DMS53 (cell line): ENCODE measurements at places on chromosomes 2 and 18.

DNA sequence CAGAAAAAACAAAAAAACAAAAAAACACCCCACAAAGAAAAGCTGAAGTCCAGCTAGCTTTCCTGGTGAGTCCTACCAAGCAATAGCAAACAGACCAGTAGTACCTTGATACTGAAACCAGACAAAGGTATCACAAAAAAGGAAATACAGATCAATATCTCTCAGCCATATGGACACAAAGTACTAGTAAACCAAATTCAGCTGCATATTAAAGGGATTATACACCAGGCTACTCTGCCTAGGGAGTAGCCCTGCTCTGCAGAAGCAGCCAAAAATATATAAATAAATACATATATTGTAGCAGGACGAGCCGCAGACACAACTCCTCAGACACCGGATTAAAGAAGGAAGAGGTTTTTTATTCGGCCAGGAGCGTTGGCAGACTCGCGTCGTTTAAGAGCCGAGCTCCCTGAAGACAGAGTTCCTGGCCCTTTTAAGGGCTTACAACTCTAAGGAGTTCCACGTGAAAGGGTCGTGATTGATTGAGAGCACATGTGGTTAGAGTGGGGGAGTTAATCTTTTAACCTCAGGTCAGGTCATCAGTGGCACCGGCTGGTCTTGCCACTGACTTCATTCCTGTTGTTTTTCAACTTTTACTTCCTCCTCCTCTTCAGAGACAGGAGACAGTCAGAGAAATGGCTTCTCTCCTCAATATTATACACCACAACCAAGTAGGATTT lies 38.4 kb upstream of the DTNB start:
- DNase-seq = peak; percentile 8

DNA sequence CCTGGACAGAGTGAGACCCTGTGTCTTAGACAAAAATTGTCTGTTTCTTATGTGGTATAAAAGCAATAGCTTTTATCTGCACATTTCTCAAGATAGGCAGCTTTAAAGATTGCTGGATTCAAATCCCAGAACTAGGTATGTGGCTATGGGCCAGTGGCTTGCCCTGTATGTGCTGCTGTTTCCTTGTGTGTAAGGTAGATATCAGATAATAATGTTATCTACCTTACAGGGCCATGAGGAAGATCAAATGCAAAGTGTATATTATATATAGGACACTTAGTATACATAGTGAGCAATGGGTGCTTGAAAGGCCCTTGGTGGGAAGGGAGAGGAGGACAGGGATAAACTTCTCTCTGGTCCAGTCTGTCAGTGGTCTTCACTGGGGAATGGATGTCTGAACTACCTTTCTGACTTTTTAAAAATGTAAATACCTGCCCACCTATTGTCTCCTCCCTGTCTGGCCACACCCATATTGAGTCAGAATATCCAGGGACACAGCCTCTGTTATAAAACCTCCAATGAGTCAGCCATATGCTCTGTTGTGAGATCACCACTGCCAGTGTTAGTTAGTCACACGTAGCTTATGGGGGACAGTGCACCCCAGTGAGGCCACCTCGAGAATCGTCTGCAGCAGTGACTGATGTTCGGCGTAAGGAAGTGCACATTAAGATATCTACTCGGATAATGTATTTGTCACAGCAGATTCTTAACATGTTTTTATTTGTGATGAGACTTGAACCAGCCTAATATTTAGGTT lies 383.4 kb downstream of the PTPRM start:
- DNase-seq = peak; percentile 73

GRCh38 chr2:113079131-113079530 lies 11.4 kb downstream of the IL1F10 start:
- DNase-seq = no peak

DNA sequence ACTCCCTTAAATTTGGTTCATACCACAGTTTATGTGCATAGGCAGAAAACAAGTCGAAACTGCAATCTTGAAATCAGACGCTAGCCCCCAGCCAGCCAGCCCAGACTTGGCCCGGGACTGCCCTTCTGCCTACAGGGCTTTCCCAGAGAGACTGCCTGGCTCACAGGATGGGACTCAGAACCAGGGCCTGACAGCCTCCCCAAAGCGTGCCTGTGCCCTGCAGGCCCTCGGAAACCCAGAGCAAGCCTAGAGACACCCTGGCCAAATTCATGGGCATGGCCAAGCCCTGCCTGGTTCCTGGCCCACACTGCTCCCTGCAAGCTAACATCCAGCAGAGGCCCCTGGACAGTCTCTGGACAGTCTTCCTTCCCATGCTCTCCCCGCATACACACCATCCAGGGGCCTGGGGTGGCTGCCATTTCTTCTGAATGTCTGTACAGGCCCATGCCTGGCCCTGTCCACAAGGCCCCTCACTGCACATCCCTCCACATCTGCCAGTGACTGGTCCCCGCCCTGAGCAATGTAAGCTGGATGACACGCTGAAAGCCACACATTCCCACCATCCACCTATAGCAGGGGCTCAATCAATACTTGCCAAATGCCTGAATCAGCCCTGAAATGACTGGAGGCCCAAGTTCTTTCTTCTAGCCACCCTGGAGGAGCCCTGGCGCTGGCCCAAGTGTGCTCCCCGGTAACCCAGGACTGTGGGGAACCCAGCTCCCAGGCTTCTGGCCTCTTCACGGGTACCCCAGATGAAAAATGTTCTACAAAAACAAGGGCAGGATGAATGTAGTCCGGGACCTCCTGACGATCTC lies 73.1 kb downstream of the HDAC4 start:
- no peak for DNase-seq

- DNase-seq = peak; percentile 71
Measured at GRCh38 chr18:31555971-31556747, 35.5 kb upstream of the TTR start.

DNA sequence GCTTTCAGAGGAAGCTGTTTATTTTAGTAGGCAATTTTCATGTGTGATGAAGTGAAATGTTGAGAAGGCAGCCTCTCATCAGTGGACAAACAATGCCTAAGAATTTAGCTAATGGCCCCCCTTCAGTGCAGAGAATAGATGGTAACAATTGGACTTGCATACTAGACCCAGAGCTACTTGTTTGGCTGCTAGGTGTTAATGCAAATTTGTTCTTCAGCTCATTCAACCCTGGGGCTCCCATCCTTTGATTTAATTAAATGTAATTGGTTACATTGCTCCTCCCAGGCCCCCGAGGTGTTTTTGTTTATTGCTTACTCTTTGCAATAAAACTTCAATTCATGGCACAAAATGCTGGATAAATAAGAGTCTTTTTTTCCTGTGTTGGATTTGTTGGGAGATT lies 68.6 kb downstream of the CAMKMT start:
- no peak for DNase-seq

GRCh38 chr2:35410431-35411061 lies 945.0 kb upstream of the CRIM1 start:
- peak; percentile 70 for DNase-seq

DNA sequence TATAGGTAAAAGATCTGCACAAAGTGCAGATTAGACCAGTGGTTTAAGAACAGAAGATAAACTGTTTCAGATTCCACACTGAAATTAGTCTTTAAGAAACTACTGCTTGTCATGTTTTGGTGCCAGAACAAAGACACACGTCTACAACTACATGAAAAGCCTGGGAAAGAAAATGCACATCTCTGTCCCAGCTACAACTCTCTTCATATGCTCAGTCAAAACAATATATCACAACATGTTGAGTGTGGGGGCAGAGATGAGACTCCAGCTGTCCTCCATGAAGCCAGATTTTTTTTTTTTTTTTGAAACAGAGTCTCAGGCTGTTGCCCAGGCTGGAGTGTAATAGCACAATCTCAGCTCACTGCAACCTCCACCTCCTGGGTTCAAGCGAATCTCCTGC lies 52.6 kb upstream of the BIN1 start:
- DNase-seq = no peak

DNA sequence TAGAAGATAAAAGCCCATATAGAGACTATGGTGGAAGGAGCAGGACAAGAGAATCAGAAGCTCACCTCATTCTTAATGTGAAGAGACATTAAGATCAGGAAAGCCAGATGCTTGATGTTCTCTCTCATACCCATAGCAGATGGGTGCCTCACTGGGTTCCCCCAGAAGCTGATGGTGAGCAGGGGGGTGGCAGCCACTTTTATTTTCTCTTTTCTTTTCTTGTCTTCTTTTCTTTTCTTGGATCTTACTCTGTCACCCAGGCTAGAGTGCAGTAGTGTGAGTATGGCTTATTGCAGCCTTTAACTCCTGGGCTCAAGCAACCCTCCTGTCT lies 14.8 kb upstream of the CXCR4 start:
- DNase-seq = no peak

GRCh38 chr2:219280651-219281050 lies 1.5 kb downstream of the DNAJB2 start:
- no peak for DNase-seq

GRCh38 chr18:76615065-76615733 lies 120.2 kb upstream of the ZNF516 start:
- DNase-seq = peak; percentile 42

GRCh38 chr2:106261871-106262321 lies 67.8 kb upstream of the UXS1 start:
- DNase-seq = no peak

- DNase-seq = peak; percentile 99
Measured at GRCh38 chr2:112141626-112142007, 3.4 kb downstream of the FBLN7 start.

DNA sequence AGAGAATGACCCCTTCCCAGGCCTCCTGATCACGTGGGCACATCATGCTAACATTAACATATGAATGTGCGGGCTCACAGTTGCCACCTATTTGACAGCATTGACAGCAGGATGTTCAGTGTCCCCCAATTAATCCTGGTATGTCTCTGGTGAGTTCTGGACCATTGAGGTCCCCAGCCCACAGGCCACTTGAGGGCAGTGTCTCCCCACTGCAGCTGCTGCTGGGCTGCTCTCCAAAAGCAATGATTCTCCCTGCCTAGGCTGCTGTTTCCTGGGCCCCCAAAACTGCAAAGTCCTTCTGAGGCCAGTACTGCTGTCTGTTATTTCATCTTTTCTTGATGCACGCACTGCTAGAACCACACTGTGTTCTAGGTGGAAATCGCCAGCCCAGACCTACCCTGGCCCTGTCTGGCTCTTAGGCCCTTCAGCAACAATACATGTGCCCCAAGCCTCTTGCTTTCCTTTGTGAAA lies 52.7 kb upstream of the MAPK4 start:
- peak; percentile 76 for DNase-seq

DNA sequence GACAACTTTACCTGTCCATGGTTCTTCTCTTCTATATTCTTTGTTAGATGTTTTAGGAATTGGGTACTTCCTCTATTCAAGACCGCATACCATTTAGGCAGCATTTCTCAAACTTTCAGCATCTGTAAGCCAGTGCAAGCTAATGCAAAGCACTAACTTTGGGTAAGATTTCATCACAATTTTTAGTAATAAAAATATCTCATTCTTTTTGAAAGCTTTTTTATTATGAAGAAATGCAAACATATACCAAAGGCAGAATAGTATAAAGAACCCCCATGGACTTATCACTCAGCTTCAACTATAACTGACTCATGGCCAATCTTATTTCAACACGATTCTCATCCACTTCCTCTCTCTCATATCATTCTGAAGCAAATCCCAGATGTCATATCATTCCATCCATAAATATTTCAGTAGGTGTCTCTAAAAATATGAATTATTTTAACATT lies 32.9 kb downstream of the INO80C start:
- DNase-seq = no peak

GRCh38 chr2:162343492-162343823 lies 474 bp upstream of the GCA start:
- DNase-seq = no peak

DNA sequence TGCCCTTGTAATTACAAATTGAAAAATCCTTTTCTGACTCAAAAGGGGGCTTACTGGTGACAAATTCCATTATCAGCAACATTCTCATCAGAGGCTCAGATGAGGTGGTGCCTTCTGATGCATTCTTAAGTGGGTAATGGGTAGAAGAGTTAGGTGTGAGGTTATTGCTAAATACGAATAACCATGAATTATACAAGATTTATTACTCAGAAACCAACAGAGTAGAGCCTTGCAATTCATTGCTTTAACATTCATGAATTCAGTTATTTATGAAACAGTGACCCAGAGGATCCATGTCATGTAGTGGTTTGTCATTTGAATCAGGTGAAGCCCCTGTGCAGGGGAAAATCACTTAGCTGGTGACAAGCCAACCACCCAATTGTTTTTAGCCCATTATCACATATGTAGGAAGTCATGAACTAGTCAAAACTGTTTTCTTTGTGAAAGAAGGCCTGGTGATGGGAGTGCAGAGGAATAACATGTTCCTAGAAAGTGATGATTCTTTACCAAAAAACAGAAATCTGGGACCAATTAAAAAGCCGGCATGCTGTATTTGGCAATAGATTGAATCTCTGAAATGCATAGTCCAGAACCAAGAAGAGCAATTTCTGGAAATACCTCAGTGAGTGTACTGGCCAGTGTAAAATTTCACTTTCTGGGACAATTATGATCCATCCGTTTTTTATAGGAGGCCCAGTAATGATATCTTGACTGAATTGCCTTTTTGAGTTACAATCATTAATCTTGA lies 70.2 kb downstream of the CRIM1 start:
- DNase-seq = no peak

DNA sequence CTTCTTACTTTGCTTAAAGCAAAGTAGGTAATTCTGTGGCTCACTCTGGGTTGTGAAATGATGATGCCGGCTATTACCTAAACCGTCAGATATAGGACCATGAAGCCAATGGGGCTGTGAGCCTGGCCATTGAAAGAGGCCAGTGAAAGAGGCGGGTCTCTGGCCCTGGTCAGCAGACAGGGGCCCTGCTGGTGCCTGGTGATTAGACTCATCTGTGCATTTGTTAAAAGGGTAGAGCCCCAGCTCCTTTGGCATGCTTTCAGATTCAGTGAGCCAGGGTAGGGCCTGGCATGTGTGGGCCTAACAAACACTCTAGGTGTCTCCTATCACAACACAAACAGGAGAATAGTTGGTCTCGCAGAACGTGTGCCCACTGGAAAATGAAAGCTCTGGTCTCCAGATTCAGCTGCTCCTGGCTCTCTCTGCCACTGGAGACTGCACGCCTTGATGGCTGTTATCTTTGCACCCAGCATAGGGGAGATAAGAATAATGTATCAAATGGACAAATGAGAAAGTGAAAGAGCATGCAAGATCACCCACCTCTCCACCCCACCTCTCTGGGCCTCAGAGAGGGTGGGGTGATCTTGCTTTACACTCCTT lies 6.9 kb downstream of the LRRC30 start:
- no peak for DNase-seq

DNA sequence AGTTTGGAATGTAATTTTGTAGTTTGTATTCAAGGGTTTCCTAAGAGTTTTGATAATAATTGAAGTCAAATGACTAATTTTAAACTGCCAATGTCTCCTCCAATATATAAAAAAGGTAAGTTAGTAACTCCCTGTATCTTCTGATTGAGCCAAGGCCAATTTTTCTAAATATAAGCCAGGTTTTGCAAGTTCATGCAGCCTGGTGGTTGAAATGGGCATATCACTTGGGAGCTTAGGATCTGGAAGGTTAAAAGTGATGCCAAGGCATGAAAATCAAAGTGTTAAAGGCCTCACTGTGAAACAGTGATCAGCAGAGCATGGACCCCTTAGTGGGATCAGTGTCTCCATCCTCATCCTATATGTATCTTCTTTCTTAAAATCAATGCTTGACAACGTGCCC lies 60.5 kb downstream of the MERTK start:
- no peak for DNase-seq
